ENCODE measurements at places on chromosomes 16 and 17.

GRCh38 chr17:56319531-56319930 lies 166.3 kb downstream of the ANKFN1 start:
- no peak for DNase-seq

DNA sequence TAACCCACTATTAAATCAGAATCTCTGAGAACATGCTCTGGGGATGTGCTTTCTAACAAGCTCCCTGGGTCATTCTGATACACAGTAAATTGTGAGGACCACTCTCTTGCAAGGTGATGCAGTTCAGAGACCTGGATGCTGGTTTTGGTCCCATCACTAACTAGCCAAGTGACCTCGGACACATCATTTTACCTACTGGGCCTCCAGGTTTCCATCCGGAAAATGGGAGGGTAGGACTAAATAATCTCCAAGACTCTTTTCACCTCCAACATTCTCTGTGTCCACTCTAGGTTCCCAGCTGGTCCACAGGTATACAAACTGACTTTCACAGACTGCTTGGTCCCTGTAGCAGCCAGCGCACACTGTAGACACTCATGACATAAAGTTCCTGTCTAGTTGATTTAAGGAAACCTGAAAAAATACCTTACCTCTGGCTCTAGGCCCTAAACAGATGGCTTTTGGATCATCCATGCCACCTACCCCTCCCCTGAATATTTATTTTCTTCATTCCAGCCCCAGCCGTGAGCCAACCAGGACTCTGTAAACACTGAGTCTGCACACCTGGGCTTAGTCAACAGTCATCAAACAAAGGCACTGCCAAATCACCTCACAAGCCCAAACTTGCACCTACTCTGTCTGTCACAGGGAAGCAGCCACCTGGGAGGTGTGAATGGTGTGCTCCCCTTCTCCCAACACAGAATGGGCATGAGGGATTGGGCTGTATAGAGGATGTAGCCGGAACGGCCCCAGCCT lies 51.3 kb upstream of the MRPS23 start:
- DNase-seq, result no peak

GRCh38 chr17:35773679-35774425 lies 13.2 kb downstream of the C17orf50 start:
- no peak for DNase-seq

DNA sequence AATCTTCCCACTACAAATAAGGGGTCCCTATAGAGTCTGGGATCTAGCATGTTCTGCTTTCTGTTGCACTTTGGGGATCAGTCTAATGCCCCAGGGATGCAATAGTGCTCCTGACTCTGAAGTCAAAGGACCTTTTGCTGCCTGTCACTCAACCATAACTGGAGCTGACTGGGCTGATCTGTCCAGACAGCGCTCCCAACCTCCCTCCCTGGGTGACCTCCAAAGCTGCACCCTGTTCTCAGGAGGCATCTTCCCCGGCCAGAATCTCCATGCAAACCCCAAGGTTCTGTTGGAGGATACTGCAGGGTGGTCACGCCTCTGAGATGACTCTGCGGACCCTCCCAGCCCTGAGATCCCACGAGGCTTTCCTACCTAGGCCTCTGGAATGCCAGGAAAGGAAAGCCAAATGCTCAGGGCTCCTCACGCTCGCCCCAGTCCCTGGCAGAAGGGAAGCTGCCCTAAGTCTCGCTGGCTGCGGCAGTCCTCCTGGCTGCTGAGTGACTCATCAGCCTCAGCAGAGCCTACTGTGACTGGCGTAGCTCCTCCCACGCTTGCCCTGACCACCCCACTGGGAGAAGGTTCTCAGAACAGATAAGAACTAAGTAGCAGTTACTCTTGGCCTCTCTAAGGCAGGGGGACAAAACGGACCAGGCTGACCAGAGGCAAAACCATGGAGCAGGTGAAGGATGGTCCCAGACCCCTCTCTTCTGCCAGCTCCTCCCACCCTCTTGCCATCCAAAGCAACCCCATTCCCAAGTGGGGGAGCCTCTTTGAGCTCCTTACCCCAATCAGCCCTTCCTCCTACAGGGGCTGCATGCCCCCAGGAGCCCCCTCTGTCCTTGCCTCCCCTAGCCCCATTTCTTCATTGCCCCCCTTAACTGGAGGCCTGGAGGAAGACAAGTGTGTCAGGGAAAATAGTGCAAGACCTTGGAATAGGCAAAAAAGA lies 124.1 kb upstream of the TNRC6C start:
- DNase-seq, result no peak

GRCh38 chr17:61127960-61128359 lies 271.7 kb upstream of the TBX2 start:
- DNase-seq, result no peak

- no peak for DNase-seq
Measured at GRCh38 chr16:22347100-22347820, 27.2 kb downstream of the CDR2 start.

GRCh38 chr17:33981711-33982601 lies 273.1 kb upstream of the CCL2 start:
- no peak for DNase-seq

- no peak for DNase-seq
Measured at GRCh38 chr16:68381363-68381724, 67.0 kb downstream of the SMPD3 start.

DNA sequence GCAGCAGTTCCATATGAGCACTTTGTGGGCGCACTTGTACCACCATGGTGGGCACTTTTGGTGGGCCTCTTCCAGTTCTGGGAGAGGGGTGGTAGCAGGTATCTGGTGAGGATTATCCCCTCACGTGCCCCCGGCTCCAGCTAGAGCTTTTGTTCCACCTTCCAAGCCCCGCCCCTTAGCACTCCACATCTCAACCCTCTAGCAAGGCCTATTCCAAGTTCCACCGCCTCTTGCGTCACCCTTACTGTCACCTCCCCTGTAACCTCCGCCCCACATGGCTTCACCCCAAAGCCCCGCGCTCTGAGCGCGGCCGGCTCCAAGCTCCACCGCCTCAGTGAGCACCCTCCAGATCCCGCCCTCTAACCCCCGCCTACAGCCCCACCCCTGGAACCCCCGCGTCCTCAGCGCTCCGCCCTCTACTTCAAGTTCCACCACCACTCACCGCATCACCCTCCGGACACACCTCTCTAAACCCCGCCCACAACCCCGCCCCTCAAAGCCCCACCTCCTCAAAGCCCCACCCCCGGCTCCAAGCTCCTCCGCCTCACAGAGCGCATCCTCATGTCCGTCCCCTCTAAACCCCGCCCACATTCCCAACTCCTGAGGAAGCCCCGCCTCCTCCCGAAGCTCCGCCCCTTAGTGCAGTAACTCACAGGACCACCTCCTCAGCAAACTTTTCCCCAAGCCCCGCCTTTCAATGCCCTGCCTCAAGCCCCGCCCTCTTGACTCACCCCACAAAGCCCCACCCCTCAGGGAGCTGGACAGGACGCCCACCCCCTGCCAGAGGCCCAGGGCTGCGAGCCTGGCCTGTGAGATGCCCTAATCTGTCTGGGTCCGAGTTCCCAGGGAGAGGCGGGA lies 11.1 kb downstream of the SCN4A start:
- no peak for DNase-seq

GRCh38 chr17:71600137-71600789 lies 520.6 kb upstream of the SOX9 start:
- DNase-seq, result no peak

GRCh38 chr17:29169806-29170591 lies 10.2 kb downstream of the MYO18A start:
- DNase-seq, result no peak

GRCh38 chr16:19912455-19913339 lies 28.0 kb upstream of the GPRC5B start:
- DNase-seq, result no peak
